ENCODE measurements at places on chromosomes 6 and 20.
A peak's percentile ranks its signal among the peaks of the same experiment; 100 is the strongest.

- H3K4me3 ChIP-seq: no peak overlapping the region
- H3K4me1 ChIP-seq: peaks cover 17% of the 10 kb centered on the region
- no peaks in the 10 kb centered on the region for H3K27me3 ChIP-seq
- peaks cover 29% of the 10 kb centered on the region for H3K36me3 ChIP-seq
These were observed 12.2 kb downstream of the HEBP2 start for GRCh38 chr6:138416206-138416605.

DNA sequence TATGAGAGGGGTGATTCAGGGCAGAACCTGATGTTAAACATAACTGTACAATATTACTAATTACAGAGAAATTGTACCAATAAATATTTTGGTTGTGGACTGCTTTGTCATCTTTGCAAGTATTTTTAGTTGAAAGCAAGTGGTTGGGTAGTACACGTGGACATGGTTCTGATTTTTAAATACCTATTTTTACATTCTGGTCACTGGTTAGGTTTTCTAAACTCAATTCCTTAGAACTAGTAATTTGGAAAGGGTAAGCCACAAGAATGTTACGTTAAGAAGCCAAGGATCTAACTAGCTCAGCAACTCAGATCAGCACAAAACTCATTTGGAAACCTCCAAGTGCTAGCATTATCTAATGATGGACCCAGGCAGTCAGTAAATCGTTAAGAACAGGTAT is 2.7 kb downstream of the EPB41L2 start:
- no peak overlapping the region for H3K4me3 ChIP-seq
- DNase-seq: no peak
- no peaks in the 10 kb centered on the region for H3K27me3 ChIP-seq
- peaks cover 27% of the 10 kb centered on the region for H3K4me1 ChIP-seq

- H3K27me3 ChIP-seq: no peaks in the 10 kb centered on the region
- H3K4me1 ChIP-seq: no peaks in the 10 kb centered on the region
- H3K27ac ChIP-seq: no peak overlapping the region
- no peak for DNase-seq
These were observed 154.6 kb downstream of the RFPL4B start for GRCh38 chr6:112501705-112502104.

DNA sequence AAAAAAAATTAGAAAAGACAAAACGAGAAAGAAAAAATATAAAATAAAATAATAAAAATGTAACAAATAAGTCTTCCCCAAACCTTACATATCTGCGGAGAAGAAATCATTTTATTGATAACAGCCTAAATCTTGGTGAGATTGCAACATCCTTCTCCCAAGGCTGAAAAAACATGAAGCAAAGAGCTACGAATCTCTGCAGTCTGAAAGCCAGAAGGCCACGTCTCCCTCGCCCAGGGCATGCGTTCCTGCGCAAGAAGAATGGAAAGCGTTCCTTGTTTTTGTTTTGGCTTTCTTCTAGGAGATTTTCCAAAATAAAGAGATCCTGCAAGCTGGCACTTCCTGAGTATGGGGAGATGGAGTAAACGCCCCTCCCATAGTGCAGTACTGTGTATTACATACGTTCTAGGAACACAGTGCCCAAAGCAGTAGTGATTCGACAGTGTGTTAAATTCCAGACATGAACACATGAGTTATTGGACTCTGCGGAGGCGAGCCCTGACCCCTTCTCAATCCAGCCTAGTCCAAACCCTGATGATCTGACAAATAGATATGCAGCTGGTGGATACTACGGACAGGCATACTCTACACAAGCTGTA is 126.7 kb upstream of the RREB1 start:
- H3K36me3 ChIP-seq: no peaks in the 10 kb centered on the region
- no peak overlapping the region for H3K4me3 ChIP-seq
- H3K27ac ChIP-seq: no peak overlapping the region
- H3K4me1 ChIP-seq: no peaks in the 10 kb centered on the region
- peaks cover 9% of the 10 kb centered on the region for H3K27me3 ChIP-seq

GRCh38 chr6:125899726-125900182 is 56.8 kb upstream of the HINT3 start:
- peaks cover 11% of the 10 kb centered on the region for H3K4me1 ChIP-seq
- H3K36me3 ChIP-seq: peaks cover 7% of the 10 kb centered on the region
- no peak for DNase-seq
- no peak overlapping the region for H3K27ac ChIP-seq
- no peak overlapping the region for H3K4me3 ChIP-seq

- H3K4me1 ChIP-seq: peaks cover 20% of the 10 kb centered on the region
- peaks cover 40% of the 10 kb centered on the region for H3K36me3 ChIP-seq
- DNase-seq: peak; percentile 42
- H3K27me3 ChIP-seq: no peaks in the 10 kb centered on the region
These were observed 259.2 kb downstream of the UTRN start for GRCh38 chr6:144544266-144544830.

All from activated CD4-positive, alpha-beta memory T cell treated with anti-CD3 and anti-CD28 coated beads for 36 hours (primary cell).